ENCODE measurements at places on chromosomes 6 and 20.

- peak; percentile 59 for DNase-seq
These were observed 69.0 kb downstream of the MOCS1 start for GRCh38 chr6:39865011-39865888.

DNA sequence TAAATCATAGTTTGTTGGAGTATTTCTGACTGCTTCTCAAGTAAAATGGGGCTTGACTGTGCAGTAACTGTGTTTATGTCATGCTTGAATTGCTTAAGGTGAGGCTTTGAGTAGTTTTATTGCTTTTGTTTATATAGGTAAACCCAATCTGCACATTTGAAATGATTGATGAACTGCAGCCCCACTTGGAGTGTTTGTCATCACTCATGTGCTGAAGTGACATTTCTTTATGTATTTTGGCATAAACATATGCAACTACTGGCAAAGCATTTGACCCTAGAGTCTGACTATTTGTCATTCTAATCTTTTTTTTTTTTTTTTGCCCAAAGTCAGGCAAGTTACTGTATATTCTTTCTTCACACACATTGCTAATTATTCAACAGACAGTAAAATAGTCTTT is 491.4 kb upstream of the POU3F2 start:
- no peak for DNase-seq

- no peak for DNase-seq
These were observed 2.7 kb downstream of the SLC35B3 start for GRCh38 chr6:8432614-8433013.

- DNase-seq = no peak
These were observed 9.5 kb downstream of the NPEPL1 start for GRCh38 chr20:58702161-58702510.

DNA sequence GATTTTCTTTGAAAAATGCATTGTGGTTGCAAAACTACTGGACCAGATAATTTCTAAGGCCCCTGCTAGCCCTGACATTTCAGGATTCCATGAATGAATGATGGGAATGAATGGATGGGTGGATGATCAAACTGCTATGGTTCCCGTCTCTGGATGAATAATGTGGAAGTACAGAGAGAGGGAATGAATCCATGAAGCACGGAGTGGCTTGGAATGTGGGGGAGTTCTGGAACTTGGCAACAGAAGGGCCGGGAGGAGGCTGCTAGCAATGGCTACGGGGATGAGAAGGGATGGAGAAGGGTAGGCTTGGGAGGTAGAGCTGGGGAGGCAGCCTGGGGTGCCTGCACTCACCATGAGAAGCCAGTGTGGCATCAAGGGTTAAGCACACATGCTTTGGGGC is 84.8 kb downstream of the NCR2 start:
- DNase-seq = no peak

- peak; percentile 35 for DNase-seq
These were observed 937 bp downstream of the AKAP7 start for GRCh38 chr6:131136021-131136786.

DNA sequence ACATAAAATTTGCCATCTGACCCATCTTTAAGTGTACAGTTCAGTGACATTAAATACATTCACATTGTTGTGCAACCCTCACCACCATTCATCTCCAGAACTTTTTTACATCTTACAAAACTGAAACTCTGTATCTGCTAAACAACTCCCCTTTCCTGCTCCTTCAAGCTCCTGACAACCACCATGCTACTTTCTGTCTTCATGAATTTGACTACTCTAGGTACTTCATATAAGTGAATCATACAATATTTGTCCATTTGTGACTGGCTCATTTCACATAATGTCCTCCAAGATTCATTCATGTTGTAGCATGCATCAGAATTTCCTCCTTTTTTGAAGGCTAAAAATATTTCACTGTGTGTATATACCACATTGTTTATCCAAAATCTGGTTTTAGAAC is 86.9 kb upstream of the SMLR1 start:
- DNase-seq = no peak

DNA sequence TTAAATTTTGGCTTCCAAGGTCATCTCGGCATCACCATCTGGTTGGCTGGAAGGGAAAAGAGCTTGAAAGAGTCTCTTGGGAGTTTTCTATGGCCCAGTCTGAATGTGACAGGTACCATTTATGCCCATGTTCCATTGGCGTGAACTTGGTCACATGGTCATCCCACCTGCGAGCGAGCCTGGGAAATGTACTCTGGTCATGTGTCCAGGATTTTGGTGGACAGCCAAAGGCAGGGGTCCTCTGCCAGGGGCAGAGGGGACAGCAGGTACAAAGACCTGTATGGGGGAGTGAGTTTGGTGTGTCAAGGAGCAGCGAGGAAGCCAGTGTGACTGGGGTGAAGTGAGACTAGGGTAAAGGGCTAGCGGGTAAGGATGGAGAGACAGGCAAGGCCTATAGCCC is 112.6 kb downstream of the CDC5L start:
- no peak for DNase-seq

DNA sequence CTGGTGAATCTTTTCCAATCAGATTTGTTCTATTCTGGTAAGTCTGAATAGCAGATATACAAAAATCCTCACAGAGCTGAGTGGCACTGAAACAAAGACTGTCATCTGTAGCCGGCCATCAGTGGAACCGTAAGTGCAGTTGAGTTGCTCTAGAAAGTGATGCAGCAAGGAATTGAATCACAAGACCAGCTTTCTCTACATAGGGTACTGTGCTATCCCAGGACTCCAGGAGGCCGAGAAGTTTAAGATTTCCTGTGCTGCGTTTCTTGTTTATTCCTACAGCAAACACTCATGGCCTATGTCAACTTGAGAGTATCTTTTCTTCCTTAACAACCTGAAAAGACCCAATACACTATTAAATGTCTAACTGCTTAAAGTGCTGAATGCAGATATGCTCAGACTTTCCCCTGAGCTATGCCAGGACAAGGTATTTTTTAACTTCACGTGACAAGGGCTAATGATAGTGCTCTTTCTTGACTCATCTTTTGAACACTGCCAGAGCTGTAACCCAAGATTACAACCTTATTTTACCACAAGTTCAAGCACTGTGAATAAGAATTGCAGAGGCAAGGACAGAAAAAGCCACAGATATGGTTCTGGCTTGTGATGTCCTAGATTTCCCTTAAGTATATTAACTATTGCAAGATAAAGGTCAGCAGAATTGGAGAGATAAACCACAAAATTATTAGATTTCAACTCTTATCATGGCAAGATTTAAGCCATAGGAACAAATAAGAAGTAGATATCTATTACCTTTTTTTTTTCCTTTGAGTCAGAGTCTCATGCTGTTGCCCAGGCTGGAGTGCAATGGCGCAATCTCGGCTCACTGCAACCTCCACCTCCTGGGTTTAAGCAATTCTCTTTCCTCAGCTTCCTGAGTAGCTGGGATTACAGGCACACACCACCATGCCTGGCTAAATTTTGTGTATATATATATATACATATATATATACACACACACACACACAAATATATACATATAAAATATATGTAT is 71.6 kb downstream of the GJA1 start:
- no peak for DNase-seq

- DNase-seq = peak; percentile 29
These were observed 424 bp upstream of the KIF13A start for GRCh38 chr6:17987697-17988421.

GRCh38 chr6:112827793-112828192 is 480.7 kb downstream of the RFPL4B start:
- DNase-seq = no peak

- no peak for DNase-seq
These were observed 16.6 kb upstream of the EZR start for GRCh38 chr6:158835616-158836221.

GRCh38 chr6:53336070-53336469 is 12.7 kb downstream of the ELOVL5 start:
- DNase-seq = no peak

DNA sequence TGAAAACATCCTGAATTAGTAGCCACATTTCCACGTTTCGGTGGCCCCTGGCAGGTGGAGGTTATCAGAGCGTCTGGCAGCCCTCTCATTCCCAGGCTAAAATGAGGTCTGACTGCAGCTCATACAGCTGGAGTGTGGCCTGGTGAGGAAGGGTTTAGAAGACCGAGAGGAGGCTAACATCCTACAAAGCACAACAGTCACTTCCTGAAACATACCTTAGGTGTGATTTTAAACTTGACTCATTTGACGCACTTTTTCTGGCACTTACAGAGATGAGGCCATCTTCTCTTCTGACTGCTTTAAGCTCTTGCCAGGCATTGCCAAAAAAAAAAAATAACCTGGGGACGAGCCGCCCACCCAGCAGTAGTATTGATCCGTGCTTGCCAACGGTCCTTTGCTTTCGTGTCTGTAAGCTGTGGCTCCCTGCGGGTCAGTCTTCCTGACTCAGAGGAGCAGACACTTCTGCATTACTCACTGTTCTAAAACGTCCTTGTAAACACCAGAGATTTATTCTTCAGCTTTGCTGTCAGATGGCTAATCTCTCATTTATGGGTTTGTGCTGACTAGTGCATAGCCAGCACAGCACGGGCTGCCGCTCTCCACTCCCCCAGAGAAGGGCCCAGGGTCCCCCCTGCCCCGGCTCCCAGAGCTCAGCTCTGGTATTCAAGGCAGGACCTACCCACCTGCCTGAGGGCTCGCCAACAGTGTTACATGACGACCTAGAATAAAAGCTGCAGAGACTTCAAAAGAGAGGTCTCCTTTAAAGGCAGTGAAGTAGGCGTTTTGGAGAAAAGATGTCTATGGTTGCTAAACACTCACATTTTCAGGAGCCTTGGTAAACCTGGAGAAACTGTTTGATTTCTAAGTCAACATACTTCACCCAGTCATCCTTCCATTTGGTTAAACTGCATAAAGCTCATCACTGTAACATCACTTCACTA is 78.5 kb upstream of the FRMD1 start:
- DNase-seq = peak; percentile 80

GRCh38 chr20:58496429-58496769 is 18.8 kb downstream of the APCDD1L start:
- no peak for DNase-seq

GRCh38 chr6:28371706-28372451 is 22.1 kb downstream of the ZKSCAN3 start:
- DNase-seq = no peak

DNA sequence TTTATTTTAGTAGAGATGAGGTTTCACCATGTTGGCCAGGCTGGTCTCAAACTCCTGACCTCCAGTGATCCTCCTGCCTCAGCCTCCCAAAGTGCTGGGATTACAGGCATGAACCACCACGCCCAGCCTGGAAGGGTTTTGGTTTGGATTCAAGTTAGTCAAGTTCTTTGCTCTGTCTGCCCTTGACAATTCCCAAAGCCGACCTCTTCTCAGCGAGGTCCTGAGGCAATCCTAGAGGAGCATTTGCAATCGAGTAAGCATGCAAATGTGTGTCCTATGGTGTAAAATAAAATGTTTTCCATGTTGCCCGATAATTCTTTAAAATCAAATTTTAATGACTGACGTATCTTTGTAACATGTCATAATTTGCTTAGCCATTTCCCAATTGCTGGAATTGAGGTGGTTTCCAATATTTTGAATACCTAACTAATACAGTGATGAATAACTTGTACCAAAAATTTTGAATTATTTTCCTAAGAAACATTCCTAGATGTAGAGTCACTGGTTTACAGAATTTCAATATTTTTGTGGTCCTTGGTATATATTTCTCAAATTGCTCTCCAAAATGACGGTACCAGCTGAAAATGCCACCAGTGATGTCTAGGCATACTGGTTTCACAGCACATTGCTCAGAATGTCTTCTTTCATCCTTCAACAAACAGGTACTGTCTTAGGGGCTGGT is 38.7 kb downstream of the GTF2H5 start:
- DNase-seq = no peak

DNA sequence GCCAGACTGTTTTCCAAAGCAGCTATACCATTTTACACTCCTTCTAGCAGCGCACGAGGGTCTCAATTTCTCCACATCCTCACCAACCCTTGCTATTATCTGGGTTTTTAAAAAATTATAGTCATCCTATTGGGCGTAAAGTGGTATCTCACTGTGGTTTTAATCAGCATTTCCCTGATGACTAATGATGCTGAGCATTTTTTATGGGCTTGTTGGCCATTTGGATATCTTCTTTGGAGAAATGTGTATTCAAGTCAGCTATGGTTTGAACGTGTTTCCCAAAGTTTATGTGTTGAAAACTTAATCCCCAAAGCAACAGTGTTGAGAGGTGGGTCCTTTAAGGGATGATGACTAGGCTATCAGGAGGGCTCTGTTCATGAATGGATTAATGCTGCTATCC is 6.7 kb downstream of the MCUR1 start:
- peak; percentile 55 for DNase-seq

DNA sequence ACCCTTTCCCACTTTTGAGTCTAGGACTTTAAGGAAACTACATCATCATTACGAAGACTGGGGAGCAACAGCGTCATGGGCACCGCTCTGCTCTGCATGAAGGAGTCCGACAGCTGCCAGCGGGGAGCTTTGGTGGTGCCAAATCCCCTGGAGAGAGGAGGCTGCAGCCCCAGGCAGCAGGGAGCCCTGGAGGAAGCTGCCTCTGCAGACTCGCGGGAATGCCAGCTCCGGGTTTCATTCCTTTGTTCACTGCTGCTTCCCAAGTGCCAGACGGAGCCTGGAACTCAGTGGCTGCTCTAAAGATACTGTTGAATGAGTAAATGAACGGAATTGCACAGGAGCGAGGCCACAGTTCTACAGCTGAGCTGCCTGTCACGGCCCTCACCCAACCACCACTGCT is 196.5 kb upstream of the THBS2 start:
- DNase-seq = peak; percentile 4

GRCh38 chr20:1818247-1818840 is 76.9 kb upstream of the SIRPA start:
- DNase-seq = no peak

DNA sequence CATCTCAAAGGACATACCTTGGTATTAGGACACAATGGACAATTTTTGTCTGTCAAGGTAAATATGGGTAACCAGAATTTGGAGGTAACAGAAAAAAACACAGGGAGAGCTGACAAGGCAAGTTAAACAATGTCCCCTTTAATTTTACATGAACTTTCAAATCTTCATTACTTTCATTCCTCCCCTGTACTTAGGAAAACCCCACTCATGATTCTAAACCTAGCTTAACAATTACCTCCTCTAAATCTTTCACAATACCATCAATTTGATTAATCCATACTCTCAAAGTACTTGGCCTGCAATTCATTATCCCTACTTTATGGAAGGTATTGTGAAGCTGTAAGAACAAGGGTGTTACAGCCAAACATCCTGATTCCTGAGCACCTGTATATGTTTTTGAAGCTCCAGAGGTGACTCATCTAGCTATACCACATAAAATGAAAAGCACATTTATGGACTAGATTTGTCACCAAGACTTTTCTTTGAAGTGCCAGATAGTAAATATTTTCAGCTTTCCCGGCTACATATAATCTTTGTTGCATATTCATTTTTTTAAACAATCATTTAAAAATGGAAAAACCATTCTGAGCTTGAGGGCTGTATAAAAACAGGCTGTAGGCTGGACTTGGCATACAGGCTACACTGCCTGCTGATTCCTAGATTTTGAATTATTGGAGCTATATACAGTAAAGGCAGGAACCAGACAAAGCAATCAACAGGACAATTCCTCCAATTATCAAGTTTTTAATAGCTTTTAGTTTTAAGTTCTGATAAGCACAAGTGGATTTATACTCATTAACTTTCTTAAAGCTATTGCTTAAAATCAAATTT is 22.9 kb downstream of the DEK start:
- peak; percentile 35 for DNase-seq

Data from A172 (cell line).